ENCODE measurements at places on chromosomes 5 and 9.
A peak's percentile ranks its signal among the peaks of the same experiment; 100 is the strongest.

DNA sequence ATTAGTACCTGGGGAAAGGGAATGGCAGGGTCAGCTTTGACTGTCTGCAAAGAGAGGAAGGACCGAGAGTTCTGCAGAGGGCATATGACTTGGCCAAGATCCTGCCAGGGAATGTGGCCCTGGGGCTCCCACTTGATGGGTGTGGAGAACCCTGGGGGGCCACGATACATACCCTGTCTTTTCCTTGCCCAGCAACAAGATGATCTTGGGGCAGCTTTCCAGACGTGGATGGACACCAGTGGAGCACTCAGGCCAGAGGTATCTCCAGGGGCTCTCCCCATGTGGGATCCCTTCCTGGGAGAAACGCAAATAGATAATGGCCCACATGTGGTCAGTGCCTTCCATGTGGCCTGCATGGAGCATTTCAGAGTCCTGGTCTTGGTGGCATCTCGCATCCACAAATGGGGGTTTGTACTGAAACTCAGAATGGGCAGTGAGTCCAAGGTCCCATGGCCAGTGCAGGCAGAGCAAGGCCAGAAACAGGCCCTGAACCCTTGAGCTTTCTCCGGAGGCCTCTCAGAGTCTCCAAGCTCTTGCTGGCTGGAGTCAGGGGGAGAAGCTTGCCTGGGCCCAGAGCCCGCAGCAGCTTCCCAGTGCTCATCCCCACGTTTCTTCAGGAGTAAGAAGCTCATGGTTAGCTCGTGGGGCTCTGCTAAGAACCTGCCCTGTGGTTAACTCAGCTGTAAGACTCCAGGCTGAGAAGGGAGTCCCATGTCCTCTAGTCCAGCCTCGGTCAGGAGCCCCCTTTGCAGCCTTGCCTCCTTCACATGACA is 18.3 kb upstream of the ORM1 start:
- DNase-seq, result no peak

GRCh38 chr9:109802491-109802890 is 22.5 kb downstream of the PALM2AKAP2 start:
- no peak for DNase-seq

GRCh38 chr5:16902846-16903245 is 33.2 kb downstream of the MYO10 start:
- DNase-seq, result no peak

- DNase-seq, result no peak
Observed at GRCh38 chr5:2996687-2997086, 245.2 kb upstream of the IRX2 start.

DNA sequence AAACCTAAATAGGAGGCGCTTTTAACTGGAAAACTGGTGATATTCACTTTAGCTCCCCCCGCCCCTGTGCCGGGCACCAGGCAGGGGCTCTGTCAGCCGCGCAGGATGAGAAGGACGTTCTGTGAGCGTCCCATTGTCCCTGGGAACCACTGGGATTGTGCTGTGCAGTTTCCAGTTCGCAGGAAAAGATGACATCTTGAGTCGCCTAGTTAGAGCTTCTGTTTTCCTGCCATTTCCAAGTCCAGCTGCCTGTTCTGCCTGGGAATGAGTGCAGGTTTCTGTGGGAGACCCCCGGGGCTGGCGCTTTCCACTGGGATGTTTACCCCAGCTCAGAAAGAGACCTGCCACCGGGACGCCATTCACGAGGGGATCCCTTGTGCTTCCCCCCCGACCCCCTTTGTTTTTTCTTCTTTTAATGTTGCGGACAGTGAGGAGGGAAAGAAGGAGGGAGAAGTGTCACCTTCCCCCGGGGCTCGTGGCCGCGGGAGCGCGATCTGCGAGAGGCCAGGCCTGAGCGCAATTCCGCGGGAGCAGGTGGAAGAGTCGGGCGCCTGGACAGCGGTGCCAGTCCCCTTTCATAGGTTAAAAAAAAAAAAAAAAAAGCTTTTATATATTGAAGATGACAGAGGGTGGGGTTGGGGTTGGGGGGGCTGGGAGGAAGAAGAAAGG is 121.5 kb downstream of the RMI1 start:
- DNase-seq, result no peak

- no peak for DNase-seq
Observed at GRCh38 chr5:112106878-112107277, 312.2 kb downstream of the EPB41L4A start.

DNA sequence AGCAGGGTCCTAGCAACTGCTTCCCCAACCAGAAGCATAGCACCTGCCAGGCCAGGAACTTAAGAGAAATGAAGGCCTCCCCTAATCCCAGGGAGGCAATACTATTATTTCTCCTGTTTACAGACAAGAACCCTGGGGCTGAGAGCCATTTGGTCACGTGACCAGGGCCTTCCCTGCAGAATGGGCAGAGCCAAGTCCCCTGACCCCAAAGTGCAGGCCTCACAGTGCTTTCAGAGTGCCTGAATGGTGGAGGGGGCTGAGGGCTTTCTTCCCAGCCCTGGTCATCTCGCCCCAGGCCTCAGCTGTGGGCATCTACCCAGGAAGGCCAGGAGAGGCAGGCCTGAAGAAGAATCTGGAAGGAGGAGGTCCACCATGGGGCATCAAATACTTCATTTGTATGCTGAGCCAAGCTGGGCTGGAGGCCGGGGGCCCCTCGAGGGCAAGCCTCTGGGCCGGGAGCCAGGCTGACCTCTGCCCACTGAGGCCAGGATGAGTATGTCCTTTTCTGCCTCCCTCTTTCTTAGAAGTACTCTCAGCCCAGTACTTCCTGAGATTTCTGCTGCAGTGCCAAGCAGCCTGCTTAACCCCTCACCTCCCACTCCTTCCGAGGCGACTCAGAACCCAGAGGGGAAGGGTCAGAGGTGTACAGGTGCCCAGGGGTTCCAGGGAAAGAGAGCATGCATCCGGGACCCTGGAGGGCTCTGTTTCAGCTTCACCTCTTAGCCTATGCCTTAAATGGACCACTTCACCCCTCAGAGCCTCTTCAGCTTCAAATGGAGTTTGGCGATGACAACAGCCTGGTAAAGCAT is 18.9 kb upstream of the DUSP1 start:
- DNase-seq, result peak; percentile 28

DNA sequence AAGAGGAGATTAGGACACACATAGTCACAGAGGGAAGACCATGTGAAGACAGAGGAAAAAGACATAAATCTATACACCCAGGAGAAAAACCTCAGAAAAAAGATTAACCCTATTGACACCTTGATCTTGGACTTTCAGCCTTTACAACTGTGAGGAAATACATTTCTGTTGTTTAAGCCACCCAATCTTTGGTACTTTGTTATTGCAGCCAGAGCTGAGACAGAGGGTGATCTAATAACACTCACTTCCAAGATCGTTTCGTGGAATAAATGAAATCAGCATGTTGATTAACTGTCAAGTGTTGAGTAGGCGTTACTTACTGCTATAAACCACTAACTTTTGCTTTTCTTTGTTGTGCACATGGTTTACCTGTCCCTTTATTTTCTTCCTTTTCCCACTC is 361.2 kb upstream of the RIOK2 start:
- no peak for DNase-seq

Measured in caudate nucleus (tissue), 63 donors.